ENCODE measurements at places on chromosomes 6 and 20.

- no peak for DNase-seq
Observed at GRCh38 chr6:29887330-29887818, 55.0 kb upstream of the HLA-A start.

- no peak for DNase-seq
Observed at GRCh38 chr20:32158943-32159660, 48.4 kb downstream of the PLAGL2 start.

DNA sequence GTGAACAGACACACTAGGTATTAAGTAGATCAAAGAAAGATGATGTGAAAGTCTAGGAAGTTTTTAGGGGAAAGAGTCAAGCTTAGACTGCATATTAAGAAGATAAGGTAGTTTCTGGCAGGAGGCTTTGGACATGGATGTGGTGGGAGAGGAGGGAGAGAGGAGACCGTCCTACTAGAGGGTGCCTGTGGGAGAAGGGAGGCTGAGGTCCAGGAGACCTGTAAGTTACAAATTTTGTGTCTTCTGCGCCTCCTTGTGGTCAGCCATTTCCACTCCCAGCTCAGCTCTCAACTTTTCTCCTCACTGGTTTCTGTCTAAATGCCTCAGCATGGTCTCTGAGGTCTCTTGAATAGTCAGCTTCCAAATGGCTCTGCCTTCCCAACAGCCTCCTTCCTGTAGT is 193.5 kb downstream of the UNC5CL start:
- DNase-seq, result no peak

DNA sequence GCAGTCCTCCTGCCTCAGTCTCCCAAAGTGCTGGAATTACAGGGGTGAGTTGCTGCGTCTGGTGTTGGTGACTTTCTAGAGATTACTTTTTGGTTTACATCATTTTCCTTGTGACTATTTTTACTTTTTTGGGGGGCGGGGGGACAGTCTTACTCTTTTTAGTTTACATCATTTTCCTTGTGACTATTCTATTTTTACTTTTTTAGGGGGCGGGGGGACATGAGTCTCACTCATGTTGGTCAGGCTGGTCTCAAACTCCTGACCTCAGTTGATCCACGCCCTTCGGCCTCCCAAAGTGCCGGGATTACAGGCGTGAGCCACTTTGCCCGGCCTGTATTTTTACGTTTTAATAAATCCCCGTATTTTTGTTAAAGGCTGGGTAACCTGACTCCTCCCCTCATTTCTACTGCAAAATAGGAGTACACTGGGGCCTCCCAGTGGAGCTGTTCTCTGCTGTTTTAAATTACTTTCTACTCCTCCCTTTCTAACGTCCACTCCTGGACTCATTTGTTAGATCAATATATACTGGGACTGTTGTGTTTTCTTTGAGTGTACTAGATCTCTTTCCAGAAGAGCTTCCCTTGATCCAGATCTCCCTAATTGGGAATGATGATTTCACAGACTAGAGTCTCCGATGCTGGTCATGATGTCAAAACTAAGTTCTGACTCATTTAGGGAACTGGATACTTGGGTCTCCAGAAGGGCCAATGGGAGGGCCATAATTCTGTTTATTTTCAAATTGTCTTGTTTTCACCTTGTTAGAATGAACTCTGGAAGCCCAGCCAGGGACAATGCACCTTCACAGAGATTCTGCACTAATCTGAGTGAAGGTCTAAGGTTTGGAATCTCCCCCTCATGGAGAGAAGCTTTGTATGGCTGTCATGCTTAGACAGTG is 9.2 kb downstream of the HSPA1B start:
- DNase-seq, result no peak

DNA sequence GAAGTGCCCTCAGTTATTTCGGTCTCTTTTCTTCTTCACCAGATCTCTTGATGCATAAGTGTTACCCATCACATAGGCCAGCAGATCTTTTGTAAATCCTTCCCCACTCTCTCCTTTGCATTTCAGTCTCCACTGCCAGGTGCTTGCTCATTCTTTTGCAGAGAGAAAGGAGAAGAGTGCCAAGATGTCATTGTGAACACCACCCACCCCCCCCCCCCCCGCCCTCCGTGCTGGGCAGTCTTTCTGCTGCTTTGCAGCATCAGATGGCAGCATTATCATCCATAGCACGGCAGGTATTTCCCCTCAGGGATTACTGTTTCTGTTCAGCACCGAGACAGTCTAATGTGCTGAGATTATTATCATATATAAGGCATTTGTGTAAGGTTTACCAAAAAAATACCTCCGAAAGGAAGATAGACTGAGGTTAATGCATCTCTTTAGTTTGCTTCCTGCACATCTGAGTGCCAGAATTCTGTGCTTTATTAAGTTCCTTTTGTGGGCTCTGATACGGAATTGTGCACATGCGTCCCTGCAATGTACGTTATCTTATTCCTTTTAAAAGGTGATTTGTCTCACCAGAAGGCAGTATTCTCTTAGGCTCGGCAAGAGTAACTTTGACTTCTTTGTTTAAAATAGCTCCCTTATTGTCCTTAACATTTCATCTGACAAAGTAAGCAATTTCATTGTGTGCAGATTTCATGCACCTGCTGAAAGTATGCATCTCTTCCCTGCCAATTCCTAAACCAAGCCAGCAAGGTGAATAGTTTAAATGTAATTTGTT is 128.8 kb downstream of the PHACTR1 start:
- no peak for DNase-seq

DNA sequence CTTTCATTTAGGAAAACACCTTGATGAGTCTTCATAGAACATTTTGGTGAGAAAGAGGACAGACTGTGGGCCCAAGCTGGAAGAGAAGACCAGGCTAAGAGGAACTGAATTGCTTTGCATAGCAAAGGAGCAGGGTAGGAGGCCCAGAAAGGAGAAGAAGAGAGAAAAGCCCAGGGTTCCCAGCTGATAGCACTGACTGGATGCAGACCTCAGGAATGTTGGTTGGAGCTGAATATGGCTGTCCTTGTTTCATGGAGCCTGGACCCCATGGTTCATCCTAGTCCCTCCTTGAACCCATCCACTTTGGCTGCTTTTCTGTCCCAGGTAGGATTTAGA is 18.0 kb upstream of the ZFAND3 start:
- no peak for DNase-seq

DNA sequence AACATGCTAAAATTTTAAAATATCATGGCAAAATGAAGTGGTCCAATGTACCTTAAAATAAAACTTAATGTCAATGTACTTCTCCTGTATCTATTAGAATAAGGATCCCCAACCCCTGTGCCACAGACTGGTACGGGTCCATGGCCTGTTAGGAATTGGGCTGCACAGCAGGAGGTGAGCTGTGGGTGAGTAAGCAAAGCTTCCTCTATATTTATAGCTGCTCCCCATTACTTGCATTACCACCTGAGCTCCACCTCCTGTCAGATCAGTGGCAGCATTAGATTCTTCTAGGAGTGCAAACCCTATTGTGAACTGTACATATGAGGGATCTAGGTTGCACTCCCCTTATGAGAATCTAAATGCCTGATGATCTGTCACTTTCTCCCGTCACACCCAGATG is 86.0 kb downstream of the SLC16A10 start:
- no peak for DNase-seq

- no peak for DNase-seq
Observed at GRCh38 chr6:4598384-4598995, 177.7 kb upstream of the CDYL start.

- DNase-seq, result no peak
Observed at GRCh38 chr6:87366899-87367298, 22.3 kb downstream of the C6orf163 start.

- no peak for DNase-seq
Observed at GRCh38 chr20:44997668-44998067, 31.4 kb downstream of the STK4 start.

GRCh38 chr6:118529756-118530155 is 18.3 kb upstream of the PLN start:
- DNase-seq, result no peak

Data from thoracic aorta (tissue), 2 donors.